ENCODE measurements at places on chromosomes 3 and 15.
A peak's percentile ranks its signal among the peaks of the same experiment; 100 is the strongest.

DNA sequence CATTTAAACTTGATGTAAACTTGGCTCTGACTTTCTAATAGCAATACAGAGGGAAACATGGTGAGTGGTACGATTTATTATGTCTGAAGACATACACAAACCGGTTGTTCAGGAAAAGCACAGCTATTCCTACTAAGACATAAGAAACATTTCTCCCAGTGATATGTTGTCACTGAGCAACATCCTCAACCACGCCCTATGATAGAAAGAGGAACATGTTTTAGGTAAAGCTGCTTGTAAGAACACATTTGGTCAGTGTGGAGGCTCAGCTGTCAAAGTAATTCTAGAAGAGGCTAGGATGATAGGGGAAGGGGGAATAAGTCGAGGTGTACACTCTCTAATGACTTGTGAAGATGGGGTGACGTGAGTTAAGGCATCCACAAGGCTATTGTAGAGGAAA, 42.7 kb upstream of the B3GNT5 start:
- DNase-seq, result no peak

DNA sequence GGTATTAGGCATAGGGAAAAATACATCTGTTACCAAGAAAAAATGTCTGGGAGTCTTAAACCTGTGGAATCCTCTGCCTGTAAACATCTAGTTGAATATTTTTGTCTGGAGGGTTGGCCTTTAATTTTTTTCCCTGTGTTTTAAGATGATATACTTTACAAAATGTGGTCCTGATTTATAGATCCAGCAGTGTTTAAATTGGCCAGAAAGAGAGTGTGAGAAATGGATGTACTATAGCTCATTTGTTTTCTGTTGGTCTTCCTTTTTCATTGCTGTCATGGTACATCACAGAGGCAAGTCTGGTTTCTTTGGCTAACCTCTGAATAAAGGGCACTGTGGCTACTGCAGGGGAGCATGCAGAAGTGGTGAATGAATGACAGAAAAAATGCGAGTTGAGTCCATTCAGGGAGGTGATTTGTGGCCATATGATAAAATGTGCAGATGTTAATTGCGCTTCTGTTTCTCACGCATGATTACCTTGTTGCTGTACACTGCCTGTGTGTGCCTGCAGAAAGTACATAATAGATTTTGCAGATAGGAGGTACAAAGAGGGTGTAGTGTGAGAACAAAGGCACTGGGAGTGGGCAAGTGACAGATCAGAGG, 150.0 kb downstream of the NFKBIZ start:
- peak; percentile 90 for DNase-seq

DNA sequence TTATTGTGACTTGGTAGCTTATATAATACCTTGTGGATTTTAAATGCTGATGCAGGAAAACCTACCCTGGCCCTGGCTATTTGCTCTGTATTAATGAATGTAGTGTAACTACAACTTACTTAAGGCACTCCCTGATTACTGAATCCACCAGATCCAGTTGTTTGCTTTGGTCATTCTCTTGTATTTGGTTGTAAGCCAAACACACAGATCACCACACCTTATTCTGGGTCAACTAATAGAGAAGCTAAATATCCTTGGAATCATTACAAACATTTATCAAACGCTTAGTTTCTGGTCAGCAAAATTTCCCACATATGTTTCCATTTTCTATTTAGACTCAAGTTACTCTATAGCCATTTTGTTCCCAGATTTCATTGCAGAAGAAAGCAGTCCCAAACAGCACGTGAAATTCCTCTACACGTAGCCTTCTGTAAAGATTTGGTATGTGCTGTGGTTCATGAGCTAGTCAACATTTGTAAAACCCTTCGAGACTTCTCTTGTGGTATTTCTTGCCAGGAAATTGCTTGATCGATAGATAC, 322.6 kb downstream of the MEX3B start:
- DNase-seq, result no peak

- no peak for DNase-seq
Observed at GRCh38 chr15:98383571-98383970, 264.8 kb upstream of the IGF1R start.

- DNase-seq, result no peak
Observed at GRCh38 chr3:32862247-32862935, 44.6 kb downstream of the TRIM71 start.

DNA sequence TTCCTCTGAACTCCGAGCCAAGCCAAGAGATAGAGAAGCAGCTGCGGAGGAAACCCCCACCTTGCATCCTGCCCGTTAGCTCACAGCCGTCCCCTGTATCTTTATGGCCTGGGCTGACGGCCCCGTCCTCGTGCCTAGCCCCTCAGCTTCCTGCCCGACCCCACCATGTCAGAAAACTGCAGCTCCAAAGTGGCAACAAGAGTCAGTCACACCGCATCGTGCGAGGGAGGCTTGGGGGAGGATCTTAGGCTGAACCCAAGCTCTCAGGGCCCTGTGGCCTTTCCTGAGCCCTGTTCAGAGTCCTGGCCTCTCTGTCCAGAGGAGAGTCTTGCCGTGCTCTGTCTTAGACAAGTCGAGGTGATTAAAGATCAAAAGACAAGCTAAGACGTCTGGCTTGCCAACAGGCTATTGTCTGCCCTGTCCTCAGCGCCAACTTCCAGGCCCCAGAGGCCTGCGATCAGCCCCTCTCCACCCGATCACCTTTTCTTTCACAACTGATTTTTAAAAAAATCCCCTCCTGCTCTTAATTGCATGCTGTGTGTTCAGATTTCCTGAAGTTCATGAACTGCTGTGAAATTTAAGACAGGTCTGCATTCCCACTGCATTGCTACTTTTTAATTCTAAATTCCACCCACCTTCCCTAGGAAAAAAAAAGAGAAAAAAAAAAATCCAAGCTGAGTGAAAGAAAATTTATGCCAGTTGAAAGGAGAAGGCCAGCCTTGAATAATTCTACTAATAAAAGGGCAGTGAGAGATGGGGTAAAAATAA, 89.7 kb upstream of the WNT5A start:
- no peak for DNase-seq

- peak; percentile 52 for DNase-seq
Observed at GRCh38 chr3:169203631-169204550, 459.6 kb downstream of the MECOM start.

DNA sequence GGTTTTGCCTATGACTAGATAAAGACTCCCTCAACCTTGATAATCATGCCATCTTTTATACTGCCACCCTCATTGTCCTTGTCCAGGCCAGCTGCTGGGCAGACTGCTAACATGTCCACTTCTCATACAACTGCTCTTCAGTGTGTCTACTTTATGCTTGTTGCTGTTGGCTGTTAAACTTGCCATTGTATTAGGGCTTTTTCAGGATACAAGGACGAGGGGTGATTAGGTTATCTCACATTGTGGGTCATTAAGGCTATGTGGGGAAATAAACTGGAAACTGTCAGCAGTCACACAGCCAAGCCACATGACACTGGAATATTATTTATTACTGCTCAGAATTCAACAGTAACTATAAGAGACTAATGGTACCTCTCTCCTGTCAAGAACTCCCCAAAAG, 36.1 kb downstream of the STARD9 start:
- DNase-seq, result no peak
